ENCODE measurements at places on chromosomes 4 and X.

DNA sequence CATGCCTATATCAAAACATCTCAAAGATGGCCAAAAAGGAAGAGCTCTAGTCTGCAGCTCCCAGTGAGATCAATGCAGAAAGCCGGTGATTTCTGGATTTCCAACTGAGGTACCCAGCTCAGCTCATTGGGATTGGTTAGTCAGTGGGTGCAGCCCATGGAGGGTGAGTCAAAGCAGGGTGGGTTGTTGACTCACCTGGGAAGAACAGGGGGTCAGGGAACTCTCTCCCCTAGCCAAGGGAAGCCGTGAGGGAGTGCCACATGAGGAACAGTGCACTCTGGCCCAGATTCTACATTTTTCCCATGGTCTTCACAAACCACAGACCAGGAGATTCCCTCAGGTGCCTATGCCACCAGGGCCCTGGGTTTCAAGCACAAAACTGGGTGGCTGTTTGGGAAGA, 57.3 kb upstream of the FGF16 start:
- no peak overlapping the region for H3K27ac ChIP-seq
- no peaks in the 10 kb centered on the region for H3K4me1 ChIP-seq
- H3K4me3 ChIP-seq = no peak overlapping the region
- H3K27me3 ChIP-seq = no peaks in the 10 kb centered on the region

- H3K4me1 ChIP-seq = no peaks in the 10 kb centered on the region
- H3K27me3 ChIP-seq = peaks cover 6% of the 10 kb centered on the region
- H3K4me3 ChIP-seq = no peak overlapping the region
Measured at GRCh38 chr4:81740487-81740886, 268.8 kb upstream of the RASGEF1B start.

- no peaks in the 10 kb centered on the region for H3K36me3 ChIP-seq
- H3K4me1 ChIP-seq = no peaks in the 10 kb centered on the region
- no peak overlapping the region for H3K27ac ChIP-seq
- no peak overlapping the region for H3K4me3 ChIP-seq
Measured at GRCh38 chr4:145414226-145414625, 67.4 kb upstream of the SMAD1 start.

- no peak for DNase-seq
- H3K4me1 ChIP-seq = no peaks in the 10 kb centered on the region
- no peaks in the 10 kb centered on the region for H3K27me3 ChIP-seq
- H3K36me3 ChIP-seq = no peaks in the 10 kb centered on the region
Measured at GRCh38 chrX:20947411-20947912, 426.8 kb upstream of the CNKSR2 start.

DNA sequence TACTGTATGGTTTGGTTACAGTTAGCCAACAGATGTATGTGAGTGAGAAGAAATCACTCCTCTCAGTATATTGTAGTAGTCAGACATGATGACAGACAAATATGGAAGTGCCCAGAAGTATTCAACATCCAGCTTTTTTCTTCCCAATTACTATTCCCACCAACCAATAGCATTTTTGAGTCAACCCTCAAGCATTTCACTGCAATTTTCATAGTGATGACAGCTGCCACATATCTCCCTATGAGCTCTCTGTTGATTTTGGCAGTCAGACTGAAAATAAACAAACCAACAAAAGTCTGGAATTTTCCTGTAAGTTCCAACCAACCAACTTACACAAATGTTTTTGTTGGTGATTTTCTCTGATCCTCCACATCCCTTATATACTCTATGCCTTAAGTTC, 8.2 kb upstream of the TRAM1L1 start:
- H3K27me3 ChIP-seq = no peaks in the 10 kb centered on the region
- DNase-seq = no peak
- H3K4me1 ChIP-seq = no peaks in the 10 kb centered on the region
- H3K4me3 ChIP-seq = no peak overlapping the region
- no peaks in the 10 kb centered on the region for H3K36me3 ChIP-seq

DNA sequence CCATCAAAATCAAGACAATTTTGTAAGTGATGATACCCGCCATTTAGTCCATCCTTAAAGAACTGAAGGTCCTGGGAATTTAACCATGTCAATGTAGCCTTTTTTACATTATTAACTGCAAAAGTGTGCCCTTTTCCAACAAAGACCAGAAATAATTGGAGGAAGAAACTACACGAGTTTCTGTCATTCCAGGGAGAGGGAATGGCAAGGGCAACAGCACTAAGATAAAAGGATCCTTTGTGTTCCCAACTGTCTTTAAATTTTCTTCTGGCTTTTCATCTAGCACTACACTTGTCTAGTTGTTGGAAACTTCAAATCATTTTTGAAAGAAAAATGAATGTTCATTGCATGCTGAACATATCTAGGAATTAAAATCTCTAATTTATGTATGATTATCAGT, 286.2 kb downstream of the GALNTL6 start:
- H3K27me3 ChIP-seq = no peaks in the 10 kb centered on the region
- DNase-seq = no peak
- H3K36me3 ChIP-seq = no peaks in the 10 kb centered on the region
- H3K4me3 ChIP-seq = no peak overlapping the region
- H3K4me1 ChIP-seq = no peaks in the 10 kb centered on the region

- no peaks in the 10 kb centered on the region for H3K36me3 ChIP-seq
- H3K27ac ChIP-seq = no peak overlapping the region
- no peak overlapping the region for H3K4me3 ChIP-seq
- DNase-seq = no peak
Measured at GRCh38 chr4:126733301-126733700, 899.5 kb upstream of the INTU start.

GRCh38 chr4:159177265-159178150, 74.6 kb downstream of the RAPGEF2 start:
- peaks cover 26% of the 10 kb centered on the region for H3K4me1 ChIP-seq
- no peak overlapping the region for H3K4me3 ChIP-seq
- H3K27ac ChIP-seq = no peak overlapping the region
- DNase-seq = no peak
- peaks cover 6% of the 10 kb centered on the region for H3K27me3 ChIP-seq
- H3K36me3 ChIP-seq = no peaks in the 10 kb centered on the region

- H3K4me3 ChIP-seq = no peak overlapping the region
- peaks cover 4% of the 10 kb centered on the region for H3K4me1 ChIP-seq
- H3K27me3 ChIP-seq = no peaks in the 10 kb centered on the region
- no peak overlapping the region for H3K27ac ChIP-seq
- H3K36me3 ChIP-seq = peaks cover 24% of the 10 kb centered on the region
Measured at GRCh38 chr4:109826719-109827118, 1.1 kb upstream of the RRH start.

DNA sequence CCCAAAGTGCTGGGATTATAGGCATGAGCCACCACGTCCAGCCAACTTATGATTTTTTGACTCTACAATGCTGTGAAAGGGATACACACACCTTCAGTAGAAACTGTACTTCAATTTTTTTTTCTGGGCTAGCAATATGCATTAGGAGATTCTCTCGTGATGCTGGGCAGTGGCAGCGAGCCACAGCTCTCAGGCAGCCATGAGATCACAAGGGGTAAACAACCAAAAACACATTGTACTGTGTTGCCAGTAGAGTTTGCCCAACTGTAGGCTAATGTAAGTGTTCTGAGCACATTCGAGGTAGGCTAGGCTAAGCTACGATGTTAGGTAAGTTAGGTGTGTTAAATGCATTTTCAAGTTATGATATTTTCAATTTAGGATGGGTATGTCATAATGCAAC, 25.7 kb downstream of the RAB33A start:
- peaks cover 3% of the 10 kb centered on the region for H3K36me3 ChIP-seq
- no peak overlapping the region for H3K4me3 ChIP-seq
- no peak for DNase-seq
- H3K27me3 ChIP-seq = no peaks in the 10 kb centered on the region
- no peak overlapping the region for H3K27ac ChIP-seq
- H3K4me1 ChIP-seq = peaks cover under 1% of the 10 kb centered on the region

DNA sequence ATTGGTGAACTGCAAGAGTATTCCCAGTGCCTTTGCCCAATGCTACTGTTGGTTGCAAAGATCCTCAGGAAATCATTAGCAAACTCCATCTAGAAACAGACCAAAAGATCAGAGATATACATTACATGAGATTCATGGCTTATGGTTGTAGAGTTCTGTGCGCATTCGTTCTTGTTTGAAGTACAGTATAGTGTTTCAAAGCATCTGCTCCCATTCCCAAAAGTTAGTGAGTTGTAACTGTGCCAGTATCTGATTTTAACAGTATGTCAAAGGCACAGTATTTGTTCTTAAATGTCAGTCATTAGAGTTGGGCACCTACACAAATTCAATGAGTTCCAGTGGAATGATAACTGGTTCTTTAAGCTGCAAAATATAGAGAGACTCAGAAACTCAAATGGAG, 314.7 kb upstream of the ATOH1 start:
- no peak for DNase-seq
- no peaks in the 10 kb centered on the region for H3K4me1 ChIP-seq
- H3K4me3 ChIP-seq = no peak overlapping the region
- no peaks in the 10 kb centered on the region for H3K27me3 ChIP-seq
- H3K27ac ChIP-seq = no peak overlapping the region

DNA sequence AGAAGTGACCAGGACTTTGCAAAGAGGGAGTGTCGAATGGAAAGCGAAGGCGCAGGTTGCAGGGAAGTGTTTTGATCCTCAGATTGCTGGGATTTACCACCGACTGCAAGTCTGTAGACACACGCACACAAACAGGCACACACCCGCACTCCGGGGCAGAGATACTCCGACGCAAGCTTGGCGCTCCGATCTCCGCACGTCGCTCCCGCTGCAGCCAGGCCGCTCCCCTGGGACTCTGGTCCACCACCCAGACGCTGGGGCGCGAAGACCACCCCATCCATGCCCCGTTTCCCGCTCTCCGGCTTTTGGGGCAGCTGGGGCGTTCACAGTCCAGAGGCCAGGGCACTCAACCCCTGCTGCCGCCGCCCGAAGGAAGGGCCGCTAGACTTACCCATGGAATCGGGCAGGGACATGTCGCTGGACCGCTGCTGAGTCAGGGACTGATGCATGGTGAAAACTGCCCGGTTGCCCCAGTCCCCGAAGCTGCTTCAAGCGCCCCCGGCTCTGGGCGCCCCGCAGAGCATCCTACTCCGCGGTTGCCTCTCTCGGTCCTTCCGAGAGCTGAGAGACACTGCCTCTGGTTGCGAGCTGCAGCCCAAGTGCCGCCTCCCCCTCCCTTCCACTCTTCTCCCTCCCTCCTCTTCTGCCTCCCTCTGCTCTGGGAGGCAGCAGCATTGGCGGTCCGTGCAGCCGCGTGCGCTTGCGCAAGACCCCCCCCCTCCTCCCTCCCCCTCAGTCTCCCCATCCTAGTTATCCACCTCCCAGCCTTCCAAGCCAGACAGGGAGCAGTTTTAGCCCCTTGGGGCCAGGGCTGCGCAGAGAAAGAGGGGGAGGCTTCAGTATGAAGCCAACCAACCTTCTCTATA, at the start of gene TMEM255A:
TSS of gene TMEM255A (minus strand) at position 601 of the 866 bp plus-strand sequence. CDS start at position 449, 152 bp downstream.
- H3K4me3 ChIP-seq = peak within 1 kb of the TSS; percentile 71
- no peak for DNase-seq
- H3K27me3 ChIP-seq = peaks cover 70% of the 10 kb centered on the region
- no peaks in the 10 kb centered on the region for H3K36me3 ChIP-seq
- no peak within 1 kb of the TSS for H3K27ac ChIP-seq

DNA sequence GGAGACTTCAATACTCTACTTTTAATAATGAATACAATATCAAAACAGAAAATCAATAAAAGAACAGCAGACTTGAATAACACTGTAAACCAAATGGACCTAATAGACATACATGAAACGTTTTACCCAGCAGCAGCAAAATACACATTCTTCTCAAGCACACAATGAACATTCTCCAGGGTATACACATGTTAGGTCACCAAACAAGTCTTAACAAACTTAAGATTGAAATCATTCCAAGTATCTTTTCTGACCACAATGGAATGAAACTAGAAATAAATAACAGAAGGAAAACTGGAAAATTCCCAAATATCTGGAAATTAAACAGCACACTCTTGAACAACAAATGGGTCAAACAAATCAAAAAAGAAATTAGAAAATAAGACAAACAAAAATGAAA, 145.0 kb upstream of the CT83 start:
- H3K27me3 ChIP-seq = no peaks in the 10 kb centered on the region
- H3K4me3 ChIP-seq = no peak overlapping the region
- no peaks in the 10 kb centered on the region for H3K4me1 ChIP-seq

GRCh38 chrX:23333842-23334520, 668 bp upstream of the PTCHD1 start:
- H3K4me3 ChIP-seq = no peak overlapping the region
- no peak for DNase-seq
- no peaks in the 10 kb centered on the region for H3K36me3 ChIP-seq
- H3K27me3 ChIP-seq = peaks cover 43% of the 10 kb centered on the region

GRCh38 chr4:16122308-16122711, 38.5 kb upstream of the PROM1 start:
- peaks cover 2% of the 10 kb centered on the region for H3K27me3 ChIP-seq
- H3K36me3 ChIP-seq = no peaks in the 10 kb centered on the region
- H3K4me1 ChIP-seq = peaks cover 4% of the 10 kb centered on the region
